ENCODE measurements at places on chromosomes 3 and 15.

DNA sequence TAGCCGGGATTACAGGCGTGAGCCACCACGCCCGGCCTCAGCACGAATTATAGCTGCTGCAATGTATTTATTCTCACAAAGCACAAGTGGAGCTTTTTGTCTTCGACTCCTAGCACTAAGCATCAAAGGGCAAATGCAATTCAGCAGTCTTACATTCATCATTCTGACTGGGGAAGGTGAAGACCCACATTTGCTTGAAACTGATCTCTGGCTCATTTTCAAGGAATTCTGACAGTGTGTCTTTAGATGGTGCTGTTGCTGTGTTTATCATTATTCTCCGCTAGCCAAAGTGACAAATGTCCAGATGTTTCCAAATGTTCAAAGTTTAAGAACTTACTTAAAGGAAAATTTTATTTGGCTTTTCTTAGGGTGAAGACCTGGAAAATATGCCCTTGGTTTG is 55.9 kb downstream of the SGO1 start:
- no peak for DNase-seq

DNA sequence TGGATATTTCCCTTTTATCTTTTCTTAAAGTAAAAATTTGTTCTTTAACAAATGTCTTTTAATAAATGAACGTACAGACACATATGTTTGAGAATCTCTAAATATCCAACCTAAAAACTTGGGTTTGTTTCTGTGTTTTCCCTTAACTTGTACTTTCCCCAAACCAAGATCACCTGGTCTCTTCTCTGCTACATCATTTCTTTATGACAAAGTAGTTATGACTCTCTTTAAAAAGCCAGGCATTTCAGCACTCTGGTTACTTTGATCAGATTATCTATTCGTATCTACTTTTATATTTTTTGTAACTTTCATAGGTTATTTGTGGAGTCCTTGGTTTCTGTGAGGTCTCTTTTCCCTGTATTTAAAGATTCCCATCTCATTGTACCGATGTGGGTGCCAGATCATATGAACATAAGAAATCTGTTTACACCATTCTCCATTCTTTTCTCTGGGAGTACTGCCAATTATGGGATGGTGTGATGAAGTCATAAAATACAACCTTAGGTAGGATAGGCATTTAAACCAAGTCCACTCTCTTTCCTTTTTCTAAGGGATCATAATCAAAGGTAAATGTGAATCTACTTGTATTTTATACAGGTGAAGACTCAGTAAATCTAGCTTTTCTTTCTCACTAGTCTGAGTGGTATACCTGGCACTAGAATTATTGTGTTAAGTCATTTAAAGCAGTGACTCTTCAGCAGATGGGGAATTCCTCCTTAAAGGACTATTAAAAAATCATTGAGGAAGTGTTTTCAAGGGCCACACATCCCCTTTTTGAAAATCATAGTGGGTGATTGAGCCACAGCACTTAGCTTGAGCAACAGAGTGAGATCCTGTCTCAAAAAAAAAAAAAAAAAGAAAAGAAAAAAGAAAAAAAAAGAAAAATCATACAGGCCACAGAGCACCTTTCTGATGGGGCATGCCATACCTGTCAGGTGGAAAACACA is 12.4 kb upstream of the NFKBIZ start:
- no peak for DNase-seq

DNA sequence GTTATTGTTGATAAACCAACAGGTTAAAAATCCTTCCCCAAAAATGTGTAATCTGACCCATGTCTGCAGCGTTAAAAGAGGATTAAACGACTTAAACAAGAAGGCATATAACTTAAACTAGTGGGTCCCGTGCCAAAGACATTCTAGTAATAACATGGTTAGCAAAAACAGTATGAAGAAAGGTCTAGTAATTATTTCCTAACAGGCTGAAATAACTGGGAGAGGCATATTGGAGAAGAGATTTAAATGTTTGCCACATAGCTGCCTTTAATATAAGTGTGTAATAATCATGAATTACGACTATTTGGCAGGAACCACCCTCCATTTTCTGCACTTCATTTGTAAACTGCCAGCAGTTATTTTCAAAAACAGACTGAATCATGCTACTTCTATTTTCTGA is 67.7 kb upstream of the CSPG5 start:
- DNase-seq: no peak

DNA sequence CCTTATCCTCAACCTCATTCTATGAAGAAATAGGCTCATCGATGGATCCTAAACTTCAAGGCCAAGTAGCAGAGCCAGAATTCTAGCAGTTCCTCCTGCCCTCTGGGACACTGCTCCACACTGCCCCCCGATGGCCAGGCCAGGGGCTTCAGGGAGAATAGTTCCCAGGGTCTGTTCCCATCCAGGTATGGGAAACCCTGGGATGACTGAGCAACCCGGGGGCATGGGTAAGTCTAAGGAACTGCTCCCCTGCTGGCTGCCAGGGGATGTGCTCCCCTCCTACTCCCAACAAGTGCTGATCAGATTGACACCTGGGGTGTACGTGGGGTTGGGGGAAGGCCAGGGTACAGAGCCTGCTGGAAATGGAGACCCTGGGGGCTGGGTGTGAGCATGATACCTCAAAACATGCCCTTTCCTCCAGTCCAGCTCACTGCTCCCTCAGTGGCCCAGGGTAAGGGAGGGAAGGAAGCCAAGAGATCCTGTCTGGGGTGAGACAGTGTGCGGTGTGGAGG is 7.6 kb downstream of the ULK3 start:
- peak; percentile 31 for DNase-seq

GRCh38 chr3:123085293-123085931 is 18.6 kb downstream of the PDIA5 start:
- no peak for DNase-seq

GRCh38 chr3:106826791-106827311 is 550.4 kb upstream of the CCDC54 start:
- no peak for DNase-seq

DNA sequence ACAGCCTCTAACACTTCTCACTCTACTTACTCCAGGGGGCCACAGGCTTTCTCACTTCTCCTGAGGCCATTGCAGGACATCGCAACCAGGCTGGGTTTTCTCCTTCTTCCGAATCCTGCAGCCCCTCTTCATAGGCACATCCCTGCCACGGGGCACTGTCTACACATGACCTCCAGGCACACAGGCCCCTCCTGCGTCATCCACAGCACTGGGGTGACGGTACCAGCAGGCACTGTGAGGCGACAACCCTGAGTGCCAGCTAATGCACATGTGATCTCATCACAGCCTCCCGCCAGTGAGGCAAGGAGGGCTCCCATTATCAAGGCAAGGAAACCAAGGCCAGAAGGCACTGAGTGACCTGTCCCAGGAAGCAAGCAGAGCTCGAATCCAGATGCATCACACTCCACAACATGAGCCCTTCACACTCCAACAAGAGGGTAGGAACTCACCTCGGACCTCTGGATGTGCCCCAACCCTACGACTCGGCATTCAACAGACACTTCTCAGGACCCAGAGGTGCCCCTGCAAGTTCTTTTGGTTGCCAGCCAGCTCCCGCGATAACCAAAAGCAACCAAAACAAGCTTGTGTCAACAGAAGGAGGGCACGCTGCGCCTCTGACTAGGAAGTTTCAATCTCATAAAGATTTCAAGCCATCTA is 16.7 kb downstream of the FAM174B start:
- DNase-seq: no peak

GRCh38 chr15:27175472-27176153 is 204.6 kb downstream of the GABRG3 start:
- DNase-seq: no peak

GRCh38 chr3:139113231-139113992 is 68.7 kb upstream of the PRR23C start:
- DNase-seq: no peak

- DNase-seq: no peak
These were observed 9.6 kb downstream of the ZBTB11 start for GRCh38 chr3:101667331-101667730.

DNA sequence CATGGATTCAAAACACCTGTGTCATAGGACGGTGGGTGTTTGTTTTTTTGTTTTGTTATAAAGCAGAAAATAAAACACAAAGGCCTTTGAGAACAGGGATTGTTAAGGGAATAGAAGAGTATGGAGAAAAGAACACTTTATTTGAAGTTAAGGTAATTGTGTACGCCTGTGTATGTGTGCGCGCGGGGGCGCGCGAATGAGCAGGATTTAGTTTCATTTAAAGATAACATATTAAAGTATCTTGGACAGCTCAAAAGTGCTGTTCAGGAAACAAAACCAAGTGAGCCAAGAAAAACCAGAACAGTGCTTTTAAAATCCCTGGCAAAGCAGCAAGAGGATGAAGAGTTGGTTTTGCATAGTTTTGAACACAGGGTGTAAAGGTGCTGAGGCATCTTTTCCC is 1.9 kb downstream of the CPNE4 start:
- DNase-seq: no peak

- DNase-seq: no peak
These were observed 142.5 kb upstream of the LMCD1 start for GRCh38 chr3:8359133-8359532.

- DNase-seq: no peak
These were observed 29.6 kb downstream of the MGLL start for GRCh38 chr3:127792541-127793292.

GRCh38 chr3:11655196-11655928 is 11.6 kb upstream of the VGLL4 start:
- no peak for DNase-seq

GRCh38 chr15:98914626-98915025 is 93.0 kb downstream of the PGPEP1L start:
- no peak for DNase-seq

DNA sequence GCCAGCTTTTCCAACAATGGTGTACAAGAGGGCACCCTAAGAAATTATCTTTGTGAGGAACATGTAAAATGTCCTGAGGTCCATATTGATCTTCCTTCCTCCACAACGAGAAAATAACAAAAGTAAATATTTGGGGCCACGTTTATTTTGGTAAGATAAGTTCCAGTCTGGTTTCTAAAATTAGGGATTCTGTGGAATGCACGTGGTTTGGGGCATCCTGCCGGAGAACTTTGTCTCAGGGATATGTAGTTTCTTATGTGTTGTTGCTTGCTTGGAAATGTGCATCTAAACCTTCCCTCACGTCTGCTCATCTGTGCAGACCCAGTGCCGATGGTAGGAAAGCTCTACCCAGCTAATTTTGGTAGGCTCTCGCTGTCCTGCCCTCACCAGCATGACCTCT is 62.8 kb downstream of the CTDSPL start:
- DNase-seq: no peak

DNA sequence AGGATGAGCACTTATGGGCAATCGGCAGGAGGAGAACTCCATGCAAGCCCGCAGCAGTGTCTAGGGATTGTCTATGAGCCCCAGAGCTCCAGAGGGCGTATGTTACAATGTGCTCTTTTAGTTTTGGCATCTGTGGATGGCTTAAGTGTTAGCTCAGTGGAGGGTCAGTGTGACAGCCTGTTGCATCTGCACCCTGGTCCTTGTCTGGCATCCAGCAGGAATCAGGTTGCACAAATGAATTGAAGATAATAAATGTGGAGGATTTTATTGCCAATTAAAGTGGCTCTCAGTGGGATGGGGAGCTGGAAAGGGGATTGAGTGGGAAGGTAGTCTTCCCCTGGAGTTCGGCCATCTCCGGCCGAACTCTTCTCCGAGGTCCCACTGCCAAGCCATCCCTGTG is 11.8 kb upstream of the PRICKLE2 start:
- DNase-seq: no peak

- DNase-seq: no peak
These were observed 17.2 kb downstream of the ALPK3 start for GRCh38 chr15:84834229-84834955.

- DNase-seq: no peak
These were observed 262.7 kb downstream of the ZBTB20 start for GRCh38 chr3:114884213-114884923.

- DNase-seq: no peak
These were observed 140.4 kb upstream of the CGNL1 start for GRCh38 chr15:57235873-57236272.

- DNase-seq: no peak
These were observed 125.8 kb downstream of the P2RY1 start for GRCh38 chr3:152960684-152961083.

DNA sequence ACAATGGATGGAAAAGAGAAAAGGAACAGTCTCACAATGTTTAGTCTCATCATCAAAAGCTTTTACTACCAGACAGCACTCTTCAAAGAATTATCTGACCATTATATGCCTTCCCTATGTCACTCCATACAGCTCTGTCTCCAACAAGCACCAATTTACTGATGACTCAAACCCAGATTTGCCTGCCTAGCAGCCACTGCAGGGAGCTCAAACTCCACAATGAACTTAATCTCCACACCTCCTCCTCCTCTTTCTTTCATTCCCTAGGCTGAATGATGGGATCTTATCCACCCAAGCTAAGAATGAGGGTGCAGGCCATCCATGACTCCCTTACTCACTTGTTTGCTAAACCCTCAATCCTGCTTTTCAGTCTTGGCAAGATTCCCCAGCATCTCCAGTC is 45.5 kb downstream of the NBEAL2 start:
- DNase-seq: no peak

DNA sequence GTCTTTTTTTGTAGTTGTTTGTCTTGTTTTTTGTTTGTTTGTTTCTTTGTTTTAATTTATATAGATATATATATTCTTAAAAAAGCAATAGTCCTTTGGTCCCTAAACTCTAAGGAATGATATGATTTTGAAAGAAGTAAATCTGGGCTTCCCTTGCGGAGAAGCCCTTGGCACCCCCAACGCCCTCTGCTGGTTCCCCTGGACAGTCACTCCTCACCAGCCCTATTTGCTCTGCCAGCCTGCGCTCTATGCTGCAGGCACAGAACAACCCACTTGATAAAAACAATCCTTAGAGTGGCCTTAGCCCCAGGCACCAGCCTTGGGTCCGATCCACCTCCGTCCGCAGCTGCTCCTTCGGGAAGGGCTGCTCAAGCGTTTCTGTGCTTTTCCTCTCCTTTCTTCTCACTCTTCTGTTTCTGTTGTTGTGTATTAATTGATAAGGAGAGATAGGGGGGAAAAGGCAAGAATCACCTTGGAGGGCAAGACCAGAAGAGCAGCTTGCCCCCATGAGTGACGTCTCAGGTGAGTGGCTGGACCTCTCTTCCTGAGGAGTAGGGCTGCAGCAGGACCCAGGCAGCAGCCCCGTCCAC is 13.7 kb upstream of the PARP6 start:
- DNase-seq: peak; percentile 21

- DNase-seq: no peak
These were observed 50.4 kb upstream of the TBC1D21 start for GRCh38 chr15:73822998-73823397.

DNA sequence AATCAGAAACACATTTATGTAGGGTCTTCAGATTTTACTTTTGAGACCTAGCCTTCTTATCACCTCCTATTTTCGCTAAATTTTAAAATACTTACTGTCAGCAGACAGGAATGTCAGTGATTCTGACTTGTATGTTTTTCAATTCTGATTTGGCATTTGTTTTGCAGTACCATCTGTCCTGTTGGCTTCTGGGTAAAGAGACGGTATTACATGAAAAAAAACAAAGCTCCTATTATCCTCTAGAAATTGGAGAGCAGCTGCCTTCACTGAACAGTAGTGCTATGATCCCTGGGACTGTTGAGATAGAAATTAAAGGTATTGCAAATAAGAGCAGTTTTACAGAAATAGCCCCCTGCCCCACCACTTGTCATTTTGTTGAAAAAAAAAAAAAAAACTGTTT is 8.4 kb downstream of the ARMC8 start:
- no peak for DNase-seq

- DNase-seq: peak; percentile 40
These were observed 646 bp upstream of the SLC35G2 start for GRCh38 chr3:136818191-136818768.
